Activated CD4-positive, alpha-beta T cell treated with anti-CD3 and anti-CD28 coated beads for 24 hours (primary cell): ENCODE measurements at places on chromosomes 4 and X.

DNA sequence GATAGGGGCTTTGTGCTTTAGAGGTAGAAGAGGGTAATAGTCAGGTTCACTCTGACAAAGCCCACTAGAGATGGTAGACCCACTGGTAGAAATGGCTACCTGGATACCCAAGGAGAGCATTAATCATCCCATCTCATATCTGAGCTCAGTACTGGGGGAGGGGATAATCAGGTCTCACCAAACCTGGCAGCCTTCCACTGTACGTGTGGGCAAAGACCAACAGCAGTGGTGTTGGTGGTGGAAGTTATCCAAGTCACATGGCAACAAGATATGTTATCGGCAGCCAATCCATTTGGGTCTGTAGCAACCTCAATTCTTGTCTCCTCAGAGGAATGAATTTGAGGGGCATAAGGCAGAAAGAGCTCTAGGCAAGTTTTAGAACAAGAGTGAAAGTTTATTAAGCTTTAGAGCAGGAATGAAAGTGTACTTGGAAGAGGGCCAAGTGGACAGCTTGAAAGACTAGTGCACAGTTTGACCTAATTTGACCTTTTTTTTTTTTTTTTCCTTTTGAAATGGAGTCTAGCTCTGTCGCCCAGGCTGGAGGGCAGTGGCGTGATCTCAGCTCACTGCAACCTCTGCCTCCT lies 67.0 kb upstream of the CXCL13 start:
- DNase-seq, result no peak

DNA sequence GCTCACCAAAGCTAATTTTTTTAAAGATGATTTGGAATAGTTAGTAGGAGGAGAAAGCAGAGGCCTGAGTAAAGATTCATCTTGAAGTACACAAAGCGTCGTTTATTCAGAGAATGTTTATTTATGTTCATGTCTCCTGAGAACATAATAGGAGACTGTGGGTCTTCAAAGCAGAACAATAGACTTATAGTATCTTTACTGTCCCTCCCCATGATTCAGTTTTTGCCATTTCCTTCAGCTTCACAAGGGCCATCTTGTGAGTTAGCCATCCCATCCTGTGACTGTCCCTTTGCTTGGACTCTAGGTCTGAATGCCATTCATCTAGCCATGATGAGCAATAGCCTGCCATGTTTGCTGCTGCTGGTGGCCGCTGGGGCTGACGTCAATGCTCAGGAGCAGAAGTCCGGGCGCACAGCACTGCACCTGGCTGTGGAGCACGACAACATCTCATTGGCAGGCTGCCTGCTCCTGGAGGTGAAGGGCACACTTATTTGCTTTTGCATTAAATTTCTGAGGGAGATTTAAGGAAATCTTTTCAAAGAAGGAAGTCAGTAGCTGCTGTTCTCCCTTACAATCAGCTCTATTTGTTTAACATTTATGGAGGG lies 105.8 kb downstream of the NFKB1 start:
- DNase-seq, result no peak

- DNase-seq, result no peak
Measured at GRCh38 chr4:187380181-187380581, 615.4 kb upstream of the ZFP42 start.

GRCh38 chrX:15600745-15601144 lies at the start of gene ACE2:
TSS of gene ACE2 (minus strand) at chrX:15600960. CDS start at chrX:15600911, 49 bp downstream.
- DNase-seq, result no peak

DNA sequence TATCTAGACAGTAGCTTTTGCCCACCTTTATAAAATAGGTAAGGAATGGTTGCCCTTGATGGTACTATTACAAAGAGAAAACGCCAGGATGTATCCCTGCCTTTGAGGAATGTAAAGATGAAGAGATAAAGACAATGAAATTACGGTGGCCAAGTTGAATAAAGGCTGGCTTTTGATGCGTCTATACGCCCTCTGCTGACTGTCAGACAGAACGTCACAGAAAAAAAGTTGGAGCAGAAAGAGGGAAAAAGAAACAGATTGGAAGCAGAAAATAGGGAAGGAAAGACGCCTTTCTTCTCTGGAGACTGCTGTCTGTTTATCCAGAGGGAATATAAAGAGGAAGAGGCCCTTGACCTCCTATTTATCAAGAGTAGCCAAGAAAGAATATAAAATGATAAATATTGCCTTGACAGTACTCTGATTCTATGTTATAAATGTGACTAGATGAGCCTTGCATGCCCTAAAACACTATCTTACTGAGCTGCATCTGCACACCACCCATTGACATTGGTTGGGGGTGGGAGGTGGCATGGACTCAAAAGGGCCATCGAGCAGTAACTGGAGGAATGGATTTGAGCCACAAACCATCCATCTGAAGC lies 30.6 kb downstream of the PCDH19 start:
- no peak for DNase-seq

GRCh38 chr4:170374770-170375169 lies 285.0 kb upstream of the AADAT start:
- DNase-seq, result no peak
